ENCODE measurements at places on chromosomes 2 and 18.

DNA sequence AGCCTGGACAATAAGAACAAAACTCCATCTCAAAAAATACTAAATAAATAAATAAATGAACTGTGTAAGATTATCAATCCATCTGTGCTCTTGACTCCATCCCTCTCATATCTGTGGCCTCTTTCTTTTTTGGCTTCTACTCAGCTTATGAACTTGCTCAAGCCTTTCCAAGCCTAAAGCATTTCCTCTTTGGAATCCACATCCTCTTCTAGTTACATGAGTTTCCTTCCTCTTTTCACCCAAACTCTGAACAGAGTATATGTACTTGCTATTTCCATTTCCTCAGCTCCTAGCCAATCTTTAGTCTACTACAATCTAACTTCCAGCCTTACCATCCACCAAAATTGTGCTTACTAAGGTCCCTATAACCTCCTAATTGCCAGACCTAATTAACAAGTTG lies 2.5 kb upstream of the DNAJC10 start:
- no peak for DNase-seq

DNA sequence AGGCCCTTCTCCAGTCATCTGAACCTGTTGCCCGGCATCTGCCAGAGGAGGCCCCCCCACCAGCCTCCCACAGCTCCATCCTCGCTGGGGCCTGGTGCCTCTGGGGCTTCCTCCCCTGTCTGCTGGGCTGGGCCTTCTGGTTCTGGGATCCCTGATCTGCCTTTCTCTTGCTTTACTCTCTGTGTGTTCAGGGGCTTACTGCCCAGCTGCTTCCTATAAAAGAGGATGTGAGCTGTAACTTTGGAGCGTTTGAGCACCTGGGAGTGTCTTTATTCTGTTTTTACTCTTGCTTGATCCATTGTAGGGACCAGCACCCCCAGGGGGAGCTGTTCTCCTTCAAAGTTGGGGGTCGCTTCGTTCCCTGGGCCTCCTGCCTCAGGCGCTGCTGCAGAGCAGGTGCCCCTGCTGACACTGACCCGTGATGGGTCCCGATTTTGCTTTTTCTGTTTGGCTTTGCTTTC lies 23.1 kb upstream of the FAHD2A start:
- no peak for DNase-seq

GRCh38 chr18:67268530-67268929 lies 248.0 kb downstream of the DSEL start:
- no peak for DNase-seq

DNA sequence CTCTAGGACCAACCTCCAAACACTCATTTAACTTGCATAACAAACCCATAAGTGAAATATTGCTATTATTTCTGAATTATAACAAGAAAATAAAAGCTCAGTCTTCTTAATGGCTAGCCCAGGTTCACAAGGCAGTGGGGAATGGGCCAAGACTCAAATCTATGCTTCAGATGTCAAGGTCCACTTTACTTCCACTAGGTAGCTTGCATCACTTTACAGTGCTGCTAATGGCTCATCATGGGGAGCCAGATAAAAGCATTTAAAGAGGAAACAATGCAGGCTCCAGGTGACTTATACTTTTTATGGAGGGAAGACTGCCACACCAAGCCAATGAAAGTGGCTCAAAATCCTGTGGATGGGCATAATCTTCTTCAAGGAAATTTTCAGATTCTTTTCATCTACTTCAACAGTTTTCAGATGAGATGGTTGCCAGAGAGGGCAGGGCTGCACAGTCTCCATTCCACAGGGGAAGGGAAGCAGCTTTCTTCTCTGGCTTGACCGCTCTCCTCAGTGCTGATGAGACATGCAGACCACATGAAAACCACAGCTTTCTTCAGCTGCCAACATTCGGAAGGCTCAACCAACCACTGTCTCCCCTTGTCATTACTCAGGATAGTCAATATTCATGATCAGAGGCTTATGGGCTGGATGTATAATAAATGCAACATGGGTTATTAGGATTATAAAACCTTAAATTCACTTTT lies 361.9 kb upstream of the MEX3C start:
- DNase-seq: no peak

- no peak for DNase-seq
Observed at GRCh38 chr2:2662847-2663356, 331.8 kb upstream of the MYT1L start.

GRCh38 chr2:52794581-52794980 lies 973.0 kb upstream of the CHAC2 start:
- no peak for DNase-seq

GRCh38 chr2:4844881-4845280 lies 847.3 kb upstream of the SOX11 start:
- no peak for DNase-seq

- DNase-seq: no peak
Observed at GRCh38 chr2:223915071-223915470, 30.1 kb downstream of the WDFY1 start.

- no peak for DNase-seq
Observed at GRCh38 chr2:84781942-84782716, 98.8 kb downstream of the TRABD2A start.

DNA sequence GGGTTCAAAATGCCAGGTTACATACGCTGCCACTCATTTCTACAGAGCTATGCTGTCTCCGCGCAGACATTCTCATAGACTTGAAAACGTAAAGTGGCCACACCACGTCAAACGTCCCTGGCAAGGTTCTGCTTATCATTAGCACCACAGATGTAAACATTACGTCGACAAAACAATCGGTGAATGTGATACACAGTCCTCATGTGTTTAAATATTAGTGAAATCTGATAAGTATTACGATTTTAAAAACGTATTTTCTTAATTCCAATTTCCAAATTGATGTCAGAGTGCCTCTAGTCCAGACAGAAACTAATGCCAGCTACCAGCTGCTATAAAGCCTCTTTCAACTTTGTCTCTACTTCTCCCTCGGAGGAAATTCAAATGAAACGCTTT lies 1.2 kb downstream of the STK17B start:
- DNase-seq: peak; percentile 39

GRCh38 chr2:165401285-165401852 lies 68.1 kb upstream of the CSRNP3 start:
- peak; percentile 58 for DNase-seq

DNA sequence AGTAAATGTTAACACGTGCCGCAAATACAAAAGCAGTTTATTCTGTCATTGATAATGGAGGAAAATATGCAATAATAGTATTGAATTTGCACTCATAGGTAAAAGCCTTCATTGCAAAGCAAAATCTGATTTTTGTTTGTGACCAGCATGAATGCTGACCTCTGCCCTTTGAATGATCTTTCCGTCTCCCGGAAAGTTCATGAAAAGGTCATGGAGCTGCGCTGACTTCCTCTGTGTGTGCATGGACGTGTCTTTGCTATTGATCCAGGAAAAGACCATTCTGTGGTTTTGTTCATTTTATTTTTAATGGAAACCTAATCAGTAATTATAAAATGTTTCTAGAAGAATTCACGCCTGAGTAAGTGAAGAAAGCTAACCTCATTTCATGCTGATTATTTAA lies 320.0 kb downstream of the MTX2 start:
- no peak for DNase-seq

- DNase-seq: no peak
Observed at GRCh38 chr2:170162271-170162632, 15.7 kb upstream of the MYO3B start.

DNA sequence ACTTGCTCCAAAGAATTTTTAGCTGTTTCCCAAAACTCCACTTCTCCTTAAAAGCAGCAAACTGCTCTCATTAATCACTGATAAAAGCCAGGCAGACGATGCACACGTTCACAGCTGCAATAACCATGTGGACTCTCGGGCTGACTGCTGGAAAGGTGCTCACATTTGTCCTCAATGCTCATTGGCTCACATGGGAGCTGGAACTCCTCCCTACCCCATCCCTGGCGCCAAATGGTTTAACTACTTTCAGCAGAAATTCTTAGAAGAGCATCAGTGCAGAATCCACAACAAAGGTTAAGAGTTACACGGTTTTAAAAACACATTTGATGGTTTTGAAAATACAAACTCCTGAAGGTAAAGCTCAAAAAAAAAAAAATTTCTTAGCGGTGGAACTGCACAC lies 117.1 kb downstream of the NOL10 start:
- no peak for DNase-seq

- no peak for DNase-seq
Observed at GRCh38 chr18:2968606-2969005, 44.3 kb downstream of the LPIN2 start.

DNA sequence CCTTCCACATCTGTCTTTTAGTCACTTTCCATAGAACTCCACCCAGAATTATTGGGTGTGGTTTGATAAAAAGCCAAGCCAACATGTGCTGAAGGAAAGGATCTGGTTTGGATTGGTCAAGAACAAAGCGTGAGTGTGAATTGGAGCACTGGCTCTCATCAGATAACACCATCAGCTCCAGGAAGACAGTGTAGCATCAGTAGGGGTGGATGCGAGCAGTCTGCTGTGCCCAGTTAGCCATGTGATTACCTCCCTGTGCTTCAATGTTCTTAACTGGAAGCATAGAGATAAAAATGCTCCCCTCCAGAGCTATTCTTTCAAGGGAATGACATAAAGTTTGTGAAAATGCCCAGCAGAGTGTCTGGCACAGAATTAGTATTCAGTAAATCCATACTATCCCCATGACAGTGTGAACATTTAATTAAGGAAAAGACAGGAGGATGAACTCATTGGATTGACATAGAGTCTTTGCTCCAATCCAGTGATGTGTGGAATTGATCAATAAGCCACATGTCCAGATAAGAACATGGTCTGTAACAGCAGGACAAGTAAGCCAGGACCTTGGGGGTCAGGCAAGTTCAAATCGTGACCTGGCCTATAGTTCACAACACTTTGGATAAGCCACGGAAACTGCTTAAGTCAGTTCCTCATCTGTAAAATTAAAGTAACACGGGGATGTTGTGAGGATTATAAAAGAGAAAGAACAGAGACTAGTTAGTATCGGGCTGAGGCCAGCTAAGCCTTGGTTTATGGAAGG lies 68.0 kb downstream of the FAM124B start:
- DNase-seq: no peak

DNA sequence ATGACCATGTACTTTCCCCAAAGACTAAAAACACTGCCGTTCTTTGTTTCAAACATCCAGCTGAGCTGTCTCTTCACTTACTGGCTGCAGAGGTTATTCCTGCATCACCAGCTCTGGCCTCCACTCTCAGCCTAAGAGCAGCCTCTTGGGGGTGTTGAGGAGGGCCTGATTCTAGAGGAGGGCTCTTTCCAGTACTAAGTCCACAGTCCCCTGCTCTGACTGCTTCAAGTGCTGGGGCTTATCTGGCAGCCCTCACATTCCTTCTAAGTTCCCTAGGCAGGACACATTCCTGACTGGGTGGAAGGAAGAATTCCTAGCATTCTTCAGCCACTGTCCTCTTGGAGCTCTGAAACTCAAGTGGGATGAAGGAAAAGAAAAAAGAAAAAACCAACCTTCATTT lies 32.9 kb upstream of the EHBP1 start:
- DNase-seq: no peak

- DNase-seq: no peak
Observed at GRCh38 chr2:174334781-174335251, at the start of gene SP9. TSS of gene SP9 (plus strand) at chr2:174334954. CDS start at chr2:174335093, 139 bp downstream.

DNA sequence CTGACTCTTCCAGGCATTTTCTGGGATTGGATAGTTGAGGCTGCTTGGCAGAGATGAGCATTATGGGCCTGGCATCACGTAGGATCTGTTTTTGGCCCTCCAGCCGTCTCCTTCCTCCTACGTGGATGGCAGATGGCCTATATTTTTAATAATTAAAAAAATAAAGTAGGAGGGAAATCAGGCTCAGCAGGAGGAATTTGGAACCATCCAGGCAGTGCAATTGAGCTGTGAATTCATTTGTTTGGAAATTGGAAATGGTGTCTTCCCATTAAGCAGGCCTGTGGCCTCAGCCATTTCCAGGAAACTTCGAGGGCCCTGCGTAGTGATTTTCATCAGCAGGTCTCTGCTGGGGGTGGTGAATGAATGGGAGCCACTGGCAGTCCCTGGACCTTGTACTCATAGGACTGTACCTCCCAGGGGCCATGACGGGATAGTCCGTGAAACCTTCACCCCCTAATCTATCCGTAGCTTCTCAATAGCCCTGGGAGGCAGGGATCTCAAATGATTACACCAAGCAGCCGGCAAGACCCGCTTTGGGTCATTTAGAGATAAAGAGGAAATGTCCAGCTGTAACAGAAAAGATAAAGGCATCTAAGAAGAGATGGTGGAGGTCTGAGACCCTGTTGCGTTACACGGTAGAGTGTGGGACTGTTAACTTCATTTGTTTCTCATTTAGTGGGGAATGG lies 73.1 kb upstream of the TNP1 start:
- DNase-seq: no peak

DNA sequence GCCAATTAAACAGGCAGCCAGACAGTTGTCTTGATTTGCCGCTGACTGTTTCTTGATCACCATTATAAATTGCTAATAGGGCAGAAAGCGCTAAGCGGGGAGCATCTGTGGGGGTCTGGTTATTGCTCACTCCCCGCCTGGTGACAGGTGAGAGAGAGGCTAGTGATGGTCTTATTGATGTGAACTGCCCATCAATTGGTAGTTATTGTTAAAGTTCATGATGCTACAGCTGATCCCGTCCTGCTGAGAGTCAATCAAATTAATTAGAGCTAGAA lies 148.5 kb downstream of the LNPK start:
- DNase-seq: no peak

GRCh38 chr2:196479350-196479749 lies 160.2 kb upstream of the CCDC150 start:
- no peak for DNase-seq

GRCh38 chr2:148888003-148888501 lies 13.0 kb downstream of the KIF5C start:
- DNase-seq: no peak

DNA sequence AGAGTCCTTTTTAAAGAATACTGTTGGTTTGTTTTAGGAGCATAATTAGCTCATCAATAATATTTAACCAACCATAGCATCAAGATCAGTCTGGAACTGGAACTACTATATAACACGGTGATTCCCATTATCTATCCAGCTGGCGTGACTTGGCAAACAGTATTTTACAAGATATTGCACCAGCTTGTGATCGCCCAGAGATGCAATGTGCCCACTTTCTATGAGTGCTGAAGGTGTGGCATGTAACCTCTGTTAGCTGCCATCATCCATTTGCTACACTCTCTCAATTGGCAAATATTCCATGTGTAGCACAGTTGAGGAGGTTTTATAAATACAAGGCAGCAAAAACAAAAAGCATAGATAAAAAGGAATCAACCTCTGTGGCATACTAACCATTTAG lies 64.9 kb downstream of the FIGN start:
- DNase-seq: no peak

GRCh38 chr2:180289627-180290026 lies 282.5 kb upstream of the CWC22 start:
- DNase-seq: no peak

GRCh38 chr2:239208465-239209180 lies 192.2 kb downstream of the HDAC4 start:
- no peak for DNase-seq

GRCh38 chr2:226916669-226917068 lies 80.8 kb downstream of the RHBDD1 start:
- no peak for DNase-seq

- DNase-seq: peak; percentile 98
Observed at GRCh38 chr2:69046221-69046662, 33.3 kb downstream of the ANTXR1 start.

- no peak for DNase-seq
Observed at GRCh38 chr2:64296140-64296480, 151.9 kb upstream of the PELI1 start.
